ENCODE measurements at places on chromosomes 4 and X. TPM values are rescaled to one million over a fixed set of nuclear protein-coding genes. Genes with fewer than 3 reads are reported as not detected.

DNA sequence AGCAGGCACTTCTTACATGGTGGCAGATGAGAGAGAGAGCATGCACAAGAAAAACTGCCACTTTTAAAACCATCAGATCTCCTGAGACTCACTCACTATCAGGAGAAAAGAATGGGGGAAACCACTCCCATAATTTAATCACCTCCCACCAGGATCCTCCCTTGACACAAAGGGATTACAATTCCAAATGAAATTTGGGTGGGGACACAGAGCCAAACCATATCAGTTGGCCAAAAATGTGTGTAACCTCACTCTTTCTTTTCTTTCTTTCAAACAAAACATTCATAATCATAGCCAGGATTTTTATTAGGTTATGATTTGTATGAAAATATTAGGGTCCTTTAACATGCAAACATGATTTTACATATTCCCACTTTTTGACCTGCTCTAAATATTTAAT lies 222.1 kb downstream of the PCDH18 start:
- DNase-seq: no peak

DNA sequence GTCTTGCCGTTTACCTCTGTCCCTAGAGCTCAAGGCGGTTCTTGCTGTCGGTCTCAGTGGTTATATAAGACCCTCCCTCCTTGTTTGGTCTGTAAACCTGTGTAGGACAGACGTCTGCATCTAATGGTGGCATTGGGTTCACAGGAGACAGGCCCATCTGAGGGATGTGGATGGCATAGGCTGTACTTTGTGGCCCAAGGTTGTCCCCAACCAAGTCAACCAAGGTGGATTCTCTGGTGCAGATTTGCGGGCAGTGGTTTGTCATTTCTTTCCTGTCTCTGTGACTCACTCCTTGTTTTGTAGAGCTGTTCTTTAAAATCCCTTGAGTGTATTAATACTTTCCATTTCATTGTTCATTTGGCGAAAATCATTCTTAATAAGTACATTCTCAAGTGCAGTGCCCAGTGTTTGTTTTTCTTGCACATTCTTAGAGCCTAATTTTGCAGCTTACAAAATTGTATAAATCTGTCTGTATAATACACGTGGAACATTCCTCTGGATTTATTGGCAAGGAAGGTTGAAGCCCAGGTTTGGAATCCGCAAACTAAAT lies 68.0 kb upstream of the TLR2 start:
- no peaks in the 10 kb centered on the region for H3K36me3 ChIP-seq
- no peak overlapping the region for H3K4me3 ChIP-seq
- H3K4me1 ChIP-seq: no peaks in the 10 kb centered on the region
- no peaks in the 10 kb centered on the region for H3K27me3 ChIP-seq
- H3K27ac ChIP-seq: no peak overlapping the region
- no peak for DNase-seq

DNA sequence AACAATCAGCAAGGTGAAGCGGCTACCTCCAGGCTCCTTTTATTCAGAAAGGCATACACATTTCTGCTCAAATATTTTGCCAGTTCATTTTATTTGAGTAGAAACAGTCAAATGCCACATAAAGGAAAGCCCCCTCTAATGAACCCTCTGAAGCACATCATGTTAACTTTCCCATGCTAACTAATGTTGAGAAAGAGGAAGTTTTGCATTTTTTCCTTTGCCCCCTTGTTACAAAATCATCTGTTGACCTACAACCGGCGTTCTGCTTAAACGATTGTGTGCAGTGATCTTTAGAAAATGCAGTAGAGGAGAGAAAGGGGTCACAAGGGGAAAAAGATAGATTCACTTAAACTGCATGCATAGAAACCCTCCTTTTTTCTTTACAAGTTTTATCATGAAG lies 25.2 kb upstream of the ATXN3L start:
- H3K36me3 ChIP-seq: no peaks in the 10 kb centered on the region
- no peak for DNase-seq
- H3K4me3 ChIP-seq: no peak overlapping the region
- H3K27ac ChIP-seq: no peak overlapping the region

DNA sequence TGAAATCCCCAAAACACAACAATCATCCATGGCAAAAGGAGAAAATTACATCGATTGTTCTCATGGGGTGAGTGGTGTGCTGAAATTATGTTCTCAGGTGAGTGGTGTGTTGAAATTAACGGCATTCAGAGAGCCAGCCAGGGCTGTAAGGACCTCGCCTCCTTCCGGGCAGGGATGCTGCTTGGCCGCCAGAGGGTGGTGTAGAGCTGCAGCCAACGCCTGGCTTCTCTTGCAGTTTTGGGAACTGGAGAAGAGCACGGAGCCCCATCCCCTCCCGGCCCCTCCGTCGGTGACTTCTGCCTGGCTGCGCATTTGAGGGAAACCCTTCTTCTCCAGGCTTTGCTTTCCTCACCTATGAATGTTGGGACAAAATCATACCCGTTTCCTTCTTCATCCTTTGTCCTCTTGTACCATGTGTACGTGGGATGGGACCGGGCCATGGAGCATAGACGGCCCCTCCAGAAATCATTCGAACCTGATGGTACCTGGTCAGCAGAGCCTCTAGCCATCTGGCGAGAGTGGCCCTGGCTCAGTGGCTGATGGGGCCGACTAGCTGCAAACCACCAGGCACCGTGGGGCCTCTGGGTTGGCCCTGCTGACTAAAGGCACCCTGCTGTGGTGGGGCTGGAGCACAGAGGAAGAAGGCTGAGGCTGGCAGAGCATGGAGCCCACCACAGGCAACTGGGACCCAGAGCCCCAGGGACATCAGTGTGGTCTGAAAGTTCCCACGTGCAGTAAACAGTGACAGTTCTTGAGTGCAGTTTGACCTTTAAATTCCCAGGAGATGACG lies 28.4 kb downstream of the TRMT44 start:
- H3K27me3 ChIP-seq: no peaks in the 10 kb centered on the region
- H3K36me3 ChIP-seq: peaks cover 83% of the 10 kb centered on the region
- peaks cover 5% of the 10 kb centered on the region for H3K4me1 ChIP-seq

DNA sequence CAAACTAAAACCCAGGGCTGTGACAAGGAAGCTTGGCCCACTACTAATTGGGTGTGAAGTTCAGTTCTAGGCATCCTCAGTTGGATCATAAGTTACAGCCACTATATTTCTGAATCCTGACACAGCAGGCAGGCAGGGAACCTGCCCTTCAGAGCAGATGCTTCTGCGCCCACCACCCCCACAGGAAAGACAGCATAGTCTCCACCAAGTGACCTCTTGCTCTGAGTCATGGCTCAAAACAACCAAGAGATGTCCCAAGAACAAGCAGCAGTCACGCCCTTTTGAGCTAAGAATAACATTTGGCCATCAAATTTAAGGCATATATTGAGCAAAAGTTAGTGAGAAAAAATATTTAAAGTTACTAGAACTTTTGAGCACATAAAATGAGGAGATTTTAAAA lies 170.7 kb upstream of the SMARCAD1 start:
- H3K27me3 ChIP-seq: no peaks in the 10 kb centered on the region
- H3K27ac ChIP-seq: no peak overlapping the region
- peak; percentile 58 for DNase-seq
- H3K36me3 ChIP-seq: no peaks in the 10 kb centered on the region

DNA sequence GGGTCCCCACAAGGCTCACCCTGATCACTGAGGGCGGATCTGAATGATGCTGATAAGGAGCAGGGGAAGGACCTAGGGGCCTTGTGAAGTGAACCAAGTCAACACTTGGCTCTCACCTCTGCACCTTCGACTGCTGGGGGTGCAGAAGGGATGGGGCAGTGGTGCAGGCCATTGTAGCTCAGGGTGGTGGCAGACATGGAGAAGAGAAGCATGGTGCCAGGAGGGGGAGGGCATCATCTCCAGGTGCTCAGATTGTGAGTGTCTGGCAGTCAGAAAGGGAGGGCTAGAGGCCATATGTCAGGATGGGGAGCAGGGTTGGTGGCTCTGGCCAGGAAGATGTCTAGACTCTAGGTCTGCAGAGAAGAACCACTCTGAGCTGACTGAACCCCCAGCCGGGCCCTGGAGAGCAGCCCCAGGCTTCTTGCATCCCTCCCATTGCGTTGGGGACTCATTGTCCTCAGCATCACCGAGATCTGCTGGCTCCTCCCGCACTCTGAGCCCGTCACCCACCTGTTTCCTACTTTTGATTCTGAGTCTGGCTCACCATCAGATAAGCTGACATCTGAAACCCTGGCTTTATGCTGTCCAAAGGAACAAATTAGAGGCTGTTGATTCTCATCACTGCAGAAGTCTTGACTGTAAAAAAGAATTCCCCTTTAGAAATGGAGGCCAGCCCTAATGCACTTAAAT lies 3.8 kb downstream of the APLN start:
- H3K4me3 ChIP-seq: no peak overlapping the region
- H3K36me3 ChIP-seq: no peaks in the 10 kb centered on the region
- peaks cover 57% of the 10 kb centered on the region for H3K27me3 ChIP-seq

The KLB gene
- total RNA-seq: not detected
